ENCODE measurements at places on chromosomes 1 and 21.

DNA sequence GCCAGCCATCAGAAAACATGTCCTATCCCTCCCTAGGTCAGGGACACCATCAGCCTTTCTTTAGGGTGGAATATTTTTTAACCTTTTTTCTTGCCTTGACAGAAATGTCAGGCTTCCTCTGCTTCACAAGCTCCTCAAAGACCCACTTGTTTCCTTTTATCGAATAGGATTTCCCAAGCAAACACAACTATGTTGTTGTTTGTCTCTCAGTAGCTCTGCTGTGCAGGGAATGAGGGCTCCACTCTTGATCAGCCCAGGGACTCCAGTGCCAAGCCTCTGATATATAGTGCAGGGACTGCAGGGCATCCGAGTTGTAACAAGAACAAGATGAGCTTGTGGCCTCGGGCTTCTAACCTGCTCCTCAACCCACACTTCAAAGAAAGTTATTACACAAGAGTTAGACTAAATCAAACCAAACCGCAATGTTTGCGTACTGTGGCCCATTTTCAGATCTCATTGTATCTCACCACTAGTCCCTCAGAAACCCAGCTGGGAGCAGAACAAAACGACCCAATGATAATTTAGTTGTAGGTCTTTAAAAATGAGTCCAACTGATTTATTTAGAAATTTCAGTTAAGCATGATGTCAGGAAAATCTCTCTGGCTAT, 108.1 kb downstream of the ATG4C start:
- no peak for DNase-seq

- no peak for DNase-seq
Observed at GRCh38 chr21:41706678-41707077, 60.2 kb downstream of the RIPK4 start.

DNA sequence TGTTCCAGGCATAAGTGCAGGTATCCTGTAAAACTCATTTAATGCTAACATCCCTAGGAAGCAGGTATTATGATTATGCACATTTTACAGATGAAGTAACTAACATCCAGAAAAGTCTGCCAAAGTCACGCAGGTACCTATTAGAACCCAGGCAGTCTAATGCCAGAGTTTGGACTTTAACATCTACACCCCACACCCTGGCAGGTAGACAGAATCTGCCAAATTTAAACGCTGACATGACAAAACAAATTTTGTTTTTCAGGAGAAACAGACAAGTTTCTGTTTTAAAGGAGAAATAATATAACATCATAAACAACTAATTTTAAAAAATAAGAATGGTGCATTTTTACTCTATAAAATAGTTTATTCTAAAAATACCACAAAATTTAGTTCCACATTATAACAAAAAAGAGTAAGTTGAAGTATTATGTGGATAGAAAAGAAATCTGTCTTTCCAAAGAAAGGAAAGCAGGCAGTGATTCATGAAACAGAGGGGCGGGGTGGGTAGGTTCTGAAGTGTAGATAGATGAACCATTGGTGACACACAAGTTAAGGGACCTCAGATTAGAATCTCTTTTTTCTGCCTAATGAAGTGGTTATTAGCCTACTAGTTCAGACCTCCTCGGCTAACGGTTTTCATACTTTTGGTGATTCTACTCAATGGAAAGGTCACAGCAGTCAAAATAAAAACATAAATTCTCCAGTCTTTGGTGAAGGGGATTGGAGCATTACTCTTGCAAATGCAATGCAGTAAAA, 1.7 kb downstream of the ASPM start:
- no peak for DNase-seq

- no peak for DNase-seq
Observed at GRCh38 chr21:21662776-21663175, 664.6 kb downstream of the NCAM2 start.

DNA sequence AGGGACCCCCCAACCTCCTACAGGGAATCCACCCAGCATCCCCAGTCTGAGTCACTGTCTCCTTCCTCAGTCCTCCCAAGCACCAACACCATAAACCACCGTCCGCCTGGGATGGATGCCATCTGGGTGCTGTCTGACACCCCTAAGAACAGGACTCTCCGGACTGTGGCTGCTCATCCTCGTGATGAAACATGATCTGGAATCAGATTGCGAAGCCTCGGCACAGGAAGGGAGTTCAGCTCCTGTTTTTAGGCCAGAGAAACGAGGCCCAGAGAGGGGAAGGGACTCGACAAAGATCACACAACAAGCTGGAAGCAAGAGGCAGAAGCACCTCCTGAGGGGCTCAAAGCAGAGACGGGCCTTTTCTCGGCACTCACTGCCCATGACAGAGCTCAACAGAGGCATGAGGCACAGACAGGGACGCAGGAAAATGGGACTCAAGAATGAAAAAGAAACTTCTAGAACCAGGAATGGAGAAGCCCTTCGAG, 8.4 kb downstream of the KCNN3 start:
- DNase-seq = no peak

- peak; percentile 38 for DNase-seq
Observed at GRCh38 chr1:234231061-234231892, 142.0 kb upstream of the COA6 start.

GRCh38 chr1:17502326-17502778, 37.1 kb upstream of the ARHGEF10L start:
- peak; percentile 77 for DNase-seq

DNA sequence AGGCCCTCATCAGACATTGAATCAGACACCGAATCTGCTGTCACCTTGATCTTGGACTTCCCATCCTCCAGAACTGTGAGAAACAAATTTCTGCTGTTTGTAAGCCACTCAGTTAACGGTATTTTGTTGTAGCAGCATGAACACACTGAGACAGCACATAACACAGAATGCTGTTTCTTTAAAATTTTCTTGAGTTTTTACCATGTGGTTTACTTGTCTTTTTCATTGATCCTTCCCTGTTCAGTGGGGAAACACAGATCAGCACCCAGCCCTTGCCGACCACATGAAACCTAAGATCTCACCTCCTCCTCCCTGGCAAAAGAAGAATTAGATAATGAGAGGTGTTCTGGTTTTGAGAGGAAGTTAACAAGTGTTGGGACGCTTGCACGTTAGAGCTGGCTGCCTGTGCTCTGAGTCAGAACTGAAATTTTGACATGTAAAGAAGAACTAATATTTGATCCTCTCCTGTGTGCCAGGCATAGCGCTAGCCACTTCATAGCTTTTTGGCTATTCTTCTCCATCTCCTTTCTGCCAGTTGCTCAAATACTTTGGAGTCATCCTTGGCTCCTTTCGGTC, 179.6 kb downstream of the DHRS3 start:
- peak; percentile 31 for DNase-seq

GRCh38 chr1:54721719-54722118, 6.1 kb downstream of the TTC4 start:
- no peak for DNase-seq

DNA sequence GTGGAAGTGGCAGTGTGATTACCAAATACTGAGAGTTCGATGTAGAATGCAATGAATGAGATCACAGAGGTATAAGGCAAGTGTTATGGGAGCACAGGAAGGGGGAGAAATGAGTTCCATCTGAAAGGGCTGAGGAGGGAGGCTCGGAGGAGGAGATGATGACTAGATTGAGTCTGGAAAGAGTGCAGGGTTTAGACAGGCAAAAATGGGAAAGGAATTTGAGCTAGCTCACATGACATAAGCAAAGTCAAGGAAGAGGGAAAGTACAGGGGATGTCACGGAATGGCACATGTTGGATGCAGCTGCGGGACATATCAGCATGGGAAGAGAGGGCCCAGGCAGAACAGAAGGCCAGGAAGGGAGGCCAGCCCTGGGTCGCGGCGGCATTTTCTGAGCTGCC, 132.7 kb downstream of the RUNX1 start:
- no peak for DNase-seq

DNA sequence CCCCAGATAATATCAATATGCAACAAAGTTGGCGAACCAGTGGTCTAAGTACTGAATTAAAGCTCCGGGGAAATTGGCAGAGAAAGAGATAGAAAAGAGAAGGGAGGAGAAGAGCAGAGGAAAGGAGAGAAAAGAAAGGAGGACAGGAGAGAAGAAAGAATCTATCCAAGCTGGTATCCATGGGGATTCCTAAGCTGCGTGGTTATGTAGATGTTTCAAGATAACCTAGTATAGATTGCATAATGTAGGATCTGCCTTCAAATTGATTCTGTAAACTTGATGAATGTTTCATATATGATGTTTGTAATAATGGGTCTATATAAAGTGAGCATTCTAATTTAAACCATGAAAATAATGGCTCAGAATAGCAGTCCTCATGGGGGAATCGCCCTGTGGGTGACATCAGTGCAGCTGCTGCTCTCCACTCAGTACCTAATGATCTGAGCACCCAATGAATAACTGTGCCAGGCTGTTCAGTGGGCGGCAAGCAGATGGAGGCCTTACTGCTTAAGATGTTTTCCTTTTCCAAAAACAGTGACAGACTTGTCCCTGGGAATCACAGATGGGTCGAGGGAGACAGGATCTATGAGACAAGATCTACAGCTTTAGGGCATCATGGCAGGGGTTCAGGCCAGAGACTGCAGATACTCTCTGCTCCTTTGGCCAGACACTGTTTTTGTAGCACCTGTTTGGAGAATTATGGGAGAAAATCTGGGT, 78.0 kb downstream of the LAMC2 start:
- DNase-seq = no peak

DNA sequence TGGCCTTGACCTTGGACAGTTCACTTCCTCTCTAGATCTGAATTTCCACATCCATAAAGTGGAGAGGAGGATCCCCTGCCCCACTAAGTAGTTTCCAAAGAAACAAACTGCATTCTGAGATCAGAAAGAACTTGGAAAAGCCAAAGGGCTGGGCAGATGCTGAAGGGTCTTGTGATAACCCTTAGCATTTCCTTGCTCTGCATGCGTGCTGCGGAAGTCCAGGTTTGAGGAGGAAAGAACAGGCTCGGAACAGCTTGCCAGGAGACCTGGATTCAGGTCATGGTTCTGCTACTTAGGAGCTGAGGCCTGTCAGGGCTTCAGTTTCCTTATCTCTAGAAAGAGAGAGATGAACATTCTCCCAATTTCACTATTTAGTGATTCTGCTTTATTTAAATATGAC, 27.2 kb downstream of the IGFN1 start:
- DNase-seq = no peak

GRCh38 chr1:11594222-11594621, 60.0 kb downstream of the FBXO2 start:
- DNase-seq = no peak

DNA sequence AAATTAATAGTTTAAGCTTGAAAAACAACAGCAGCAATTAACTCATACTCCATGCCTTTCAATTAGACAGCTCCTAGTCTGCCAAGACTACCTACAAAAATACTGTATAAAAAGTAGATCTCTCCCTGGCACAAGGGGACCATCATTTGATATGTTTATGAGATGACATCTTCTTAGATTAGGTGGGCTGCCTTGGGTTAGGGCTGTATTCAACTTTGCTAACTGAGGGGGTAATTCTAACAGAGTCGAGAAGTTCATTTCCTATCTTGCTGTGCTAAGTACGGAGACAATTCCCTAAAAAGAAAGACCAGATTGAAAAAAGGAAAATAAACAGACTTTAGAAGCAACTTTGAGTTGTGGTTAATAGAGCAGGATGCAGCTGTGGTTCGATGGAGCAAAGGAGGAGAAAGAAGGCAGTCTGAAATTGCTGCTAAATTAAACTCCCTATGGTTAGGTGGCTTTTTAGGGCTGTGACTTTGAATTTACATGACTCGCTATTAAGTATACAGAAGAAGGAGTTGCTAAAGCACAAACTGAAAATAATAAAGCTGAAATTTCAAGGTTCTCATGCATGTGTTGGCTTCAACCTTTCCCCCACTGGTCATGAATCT, 75.4 kb downstream of the CDC7 start:
- no peak for DNase-seq

- no peak for DNase-seq
Observed at GRCh38 chr1:98538106-98538505, 123.4 kb upstream of the SNX7 start.

DNA sequence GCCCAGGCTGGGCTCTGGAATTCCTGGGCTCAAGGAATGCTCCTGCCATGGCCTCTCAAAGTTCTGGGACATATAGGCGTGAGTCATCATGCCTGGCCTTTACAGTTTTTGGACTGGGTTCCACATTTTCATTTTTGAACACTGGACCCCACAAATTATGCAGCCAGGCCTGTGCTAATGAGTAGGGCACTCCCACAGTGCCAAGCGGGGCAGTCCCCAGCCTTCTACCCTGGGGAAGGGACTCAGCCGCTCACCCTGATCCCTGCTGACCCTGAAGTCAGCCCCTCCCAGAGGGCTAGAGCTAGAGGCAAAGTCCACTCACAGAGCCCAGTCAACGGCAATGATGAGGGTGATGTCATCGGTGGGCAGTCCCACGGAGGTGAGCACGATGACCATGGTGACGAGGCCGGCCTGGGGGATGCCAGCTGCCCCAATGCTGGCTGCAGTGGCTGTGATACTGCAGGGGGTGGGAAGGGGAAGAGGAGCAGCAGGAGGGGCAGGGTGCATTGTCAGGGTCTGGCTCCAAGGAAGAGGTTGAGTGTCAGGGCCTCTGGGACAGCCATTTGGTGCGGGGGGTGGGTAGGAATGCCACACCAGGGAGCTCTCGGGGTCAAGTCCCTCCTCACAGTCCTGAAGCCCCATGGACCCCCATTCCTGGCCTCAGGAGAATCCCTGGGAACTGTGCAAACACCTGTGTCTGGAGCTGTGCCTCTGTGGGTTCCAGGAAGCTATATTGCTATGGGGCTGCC, 27.6 kb downstream of the PODN start:
- DNase-seq = no peak

- peak; percentile 29 for DNase-seq
Observed at GRCh38 chr1:15965228-15965767, 10.6 kb downstream of the ZBTB17 start.

GRCh38 chr1:47561523-47562007, 123.7 kb downstream of the FOXD2 start:
- DNase-seq = no peak

Data from GM10248 (cell line).